ENCODE measurements at places on chromosomes 5 and 9.
A peak's percentile ranks its signal among the peaks of the same experiment; 100 is the strongest.

DNA sequence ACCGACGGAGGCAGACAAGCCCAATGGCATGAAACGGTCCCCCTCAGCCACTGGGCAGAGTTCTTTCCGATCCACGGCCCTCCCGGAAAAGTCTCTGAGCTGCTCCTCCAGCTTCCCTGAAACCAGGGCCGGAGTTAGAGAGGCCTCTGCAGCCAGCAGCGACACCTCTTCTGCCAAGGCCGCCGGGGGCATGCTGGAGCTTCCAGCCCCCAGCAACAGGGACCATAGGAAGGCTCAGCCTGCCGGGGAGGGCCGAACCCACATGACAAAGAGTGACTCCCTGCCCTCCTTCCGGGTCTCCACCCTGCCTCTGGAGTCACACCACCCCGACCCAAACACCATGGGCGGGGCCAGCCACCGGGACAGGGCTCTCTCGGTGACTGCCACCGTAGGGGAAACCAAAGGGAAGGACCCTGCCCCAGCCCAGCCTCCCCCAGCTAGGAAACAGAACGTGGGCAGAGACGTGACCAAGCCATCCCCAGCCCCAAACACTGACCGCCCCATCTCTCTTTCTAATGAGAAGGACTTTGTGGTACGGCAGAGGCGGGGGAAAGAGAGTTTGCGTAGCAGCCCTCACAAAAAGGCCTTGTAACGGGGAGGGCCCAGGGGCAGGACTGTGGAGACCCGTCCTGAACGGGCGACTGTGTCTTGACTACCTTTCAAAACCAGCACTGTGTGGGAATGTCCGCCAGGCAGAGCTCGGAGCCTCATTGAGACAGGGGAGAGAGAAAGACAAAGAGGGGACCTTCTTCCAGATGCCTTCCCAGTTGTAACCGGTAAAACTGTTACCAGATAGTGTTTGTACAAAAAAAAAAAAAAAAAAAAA is 29.9 kb downstream of the CD180 start:
- peak; percentile 58 for DNase-seq

GRCh38 chr9:105007143-105007542 is 79.2 kb upstream of the ABCA1 start:
- DNase-seq = no peak

- DNase-seq = no peak
Observed at GRCh38 chr9:96395964-96396363, 12.5 kb upstream of the SLC35D2 start.

GRCh38 chr5:55511010-55511409 is 23.8 kb downstream of the PLPP1 start:
- DNase-seq = no peak

DNA sequence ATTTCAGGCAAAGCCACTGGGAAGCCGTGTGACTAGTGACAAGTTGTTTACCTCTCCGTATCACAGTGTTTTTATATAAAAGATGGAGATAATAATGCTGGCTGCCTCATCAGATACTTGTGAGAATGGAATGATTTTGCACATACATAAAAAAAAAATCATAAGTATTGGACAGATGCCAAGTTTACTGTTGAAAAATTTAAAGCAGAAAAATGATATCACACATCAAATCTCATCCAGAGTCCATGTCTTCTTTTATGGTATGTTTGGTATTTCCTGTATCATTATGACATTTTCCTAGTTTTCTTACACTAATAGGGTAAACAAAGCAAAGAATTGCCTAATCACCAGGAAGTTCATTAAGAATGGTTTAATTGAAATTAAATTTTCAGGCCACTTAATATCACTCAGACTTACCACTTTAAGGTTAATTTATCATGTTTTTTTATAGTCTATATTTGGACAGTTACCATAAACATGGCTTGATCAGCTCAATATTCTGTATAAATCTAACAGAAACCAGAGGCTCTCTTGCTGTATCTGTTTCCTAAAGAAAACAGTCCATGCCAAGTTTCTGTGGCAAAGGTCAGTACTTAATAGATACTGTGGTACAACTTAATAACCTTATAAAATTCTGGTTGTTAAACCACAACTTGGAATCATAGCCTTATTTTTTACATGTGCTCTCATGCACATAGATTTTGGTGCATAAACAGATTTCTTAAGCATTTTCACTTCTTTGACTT is 656.5 kb upstream of the RIOK2 start:
- DNase-seq = no peak

GRCh38 chr9:68914751-68915150 is 99.2 kb downstream of the PRKACG start:
- no peak for DNase-seq

DNA sequence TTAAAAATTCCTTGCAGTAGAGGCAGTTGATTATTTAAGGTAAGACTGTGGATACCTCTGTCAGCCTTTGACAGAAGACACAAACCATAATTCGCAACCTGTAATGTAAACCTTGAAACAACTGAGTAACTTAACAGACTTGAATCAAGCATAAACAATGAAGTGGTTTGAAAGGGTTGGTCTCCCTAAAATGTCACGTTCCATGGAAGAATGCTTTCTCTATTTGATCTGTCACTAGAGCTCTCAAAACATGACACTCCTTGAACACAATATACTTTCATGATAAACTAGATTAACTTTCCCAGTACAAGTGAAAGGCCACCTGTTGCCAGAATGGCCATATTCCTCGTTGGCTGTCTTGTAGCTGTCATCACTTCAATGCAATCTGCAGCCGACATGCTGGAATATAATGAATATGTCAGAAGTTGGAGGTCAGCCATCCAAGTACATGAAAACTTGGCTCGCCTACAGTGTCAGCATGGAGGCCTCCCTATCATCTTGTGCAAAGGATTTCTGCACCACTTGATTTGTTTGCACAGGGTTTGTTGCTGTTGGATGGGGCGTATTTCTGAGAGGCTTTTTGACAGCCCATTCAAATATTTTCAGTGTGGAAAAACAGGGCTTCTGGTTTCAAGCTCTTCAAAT is 228.0 kb downstream of the TLE4 start:
- DNase-seq = no peak

GRCh38 chr5:125600559-125600958 is 822.6 kb upstream of the GRAMD2B start:
- DNase-seq = no peak

GRCh38 chr5:172173564-172174153 is 14.4 kb downstream of the STK10 start:
- peak; percentile 36 for DNase-seq

- DNase-seq = no peak
Observed at GRCh38 chr5:11239261-11240015, 478.4 kb upstream of the DAP start.

DNA sequence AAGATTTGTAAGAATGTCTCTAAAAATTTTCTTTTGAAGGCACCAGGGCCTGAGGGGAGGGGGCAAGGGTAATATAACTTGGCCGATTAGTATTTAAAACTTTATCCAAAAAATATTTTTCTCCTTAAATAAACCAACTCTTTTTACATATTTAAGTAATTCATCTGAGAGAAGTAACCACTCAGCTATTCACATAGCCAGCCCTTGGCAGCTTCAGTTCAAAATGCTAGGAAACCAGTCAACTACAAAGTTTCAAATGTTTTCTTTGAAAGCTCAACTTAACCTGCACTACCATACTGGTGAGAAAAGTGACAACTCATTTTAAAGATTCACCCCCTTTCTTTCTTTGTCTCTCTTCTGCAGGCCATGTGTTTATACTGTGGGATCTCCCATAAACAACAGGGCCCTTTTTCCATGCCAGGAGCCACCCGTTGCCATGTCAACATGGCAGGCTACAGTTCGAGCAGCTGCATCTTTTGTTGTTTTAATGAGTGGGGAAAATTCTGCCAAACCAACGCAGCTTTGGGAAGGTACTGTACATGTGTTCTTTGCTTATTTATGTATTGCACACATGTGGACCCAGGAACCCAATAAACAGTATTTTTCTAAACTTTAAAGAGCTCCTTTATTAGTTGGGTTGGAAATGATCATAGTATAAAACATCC is 46.3 kb downstream of the AOPEP start:
- DNase-seq = no peak

- DNase-seq = no peak
Observed at GRCh38 chr9:134617836-134618162, 23.8 kb upstream of the COL5A1 start.

DNA sequence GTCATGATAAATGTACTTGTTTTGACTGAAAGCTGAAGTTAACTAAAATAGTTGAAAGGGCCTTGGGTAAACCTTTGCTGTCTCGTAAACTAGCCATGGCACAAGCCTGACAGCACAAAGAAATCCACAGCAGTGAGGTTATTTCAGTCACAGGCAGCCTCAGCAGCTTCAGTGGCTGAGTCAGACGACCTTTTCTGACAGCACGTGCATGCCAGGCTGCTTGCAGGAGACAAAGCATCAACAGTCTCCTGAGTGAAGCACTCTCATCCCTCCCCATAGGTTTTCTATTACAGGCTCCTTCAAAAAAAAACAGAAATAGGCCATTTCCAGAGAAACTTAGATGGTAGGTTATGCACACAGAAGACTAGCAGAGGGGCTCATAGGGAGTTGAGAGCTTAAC is 34.6 kb downstream of the OXCT1 start:
- no peak for DNase-seq

DNA sequence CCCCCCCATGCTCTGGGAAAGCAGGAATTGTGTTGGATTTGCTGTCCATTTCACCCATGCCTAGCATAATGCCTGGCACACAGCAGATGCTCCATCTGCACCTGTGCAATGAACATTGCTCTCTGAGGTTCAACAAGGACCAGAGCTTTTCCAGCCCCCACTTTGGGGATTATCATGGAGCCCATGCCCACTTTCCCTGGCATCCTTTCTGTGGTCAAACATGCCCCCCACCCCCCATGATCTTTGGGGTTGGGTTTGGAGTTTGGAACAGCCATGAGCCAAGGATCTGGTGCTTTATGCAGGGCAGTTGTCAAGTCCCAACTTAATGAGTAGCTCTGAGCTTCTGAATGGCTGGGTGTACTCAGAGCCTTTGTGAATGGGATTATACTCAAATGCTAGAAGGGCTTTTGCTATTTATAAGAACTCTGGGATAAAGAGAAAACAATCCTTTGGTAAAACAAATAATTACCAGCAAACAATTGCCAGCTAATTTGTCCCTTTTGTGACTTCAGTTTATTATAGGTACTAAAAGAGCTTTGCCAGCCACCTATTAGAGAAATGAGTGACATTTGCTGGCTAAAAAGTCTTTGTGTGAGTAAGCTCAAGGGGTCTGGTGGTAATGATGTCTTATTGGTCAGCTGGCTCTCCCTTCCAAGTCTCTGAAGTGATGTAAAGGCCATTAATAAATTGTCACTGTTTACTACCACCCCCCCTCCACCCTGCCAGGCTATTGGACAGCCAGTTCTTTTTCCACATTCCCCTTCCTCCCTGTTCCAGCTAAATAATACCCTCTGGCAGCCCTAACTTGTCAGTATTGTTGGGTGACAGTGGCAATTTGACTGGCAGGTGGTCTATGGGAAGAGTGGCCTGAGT is 182.3 kb downstream of the MACROH2A1 start:
- no peak for DNase-seq

GRCh38 chr5:1357946-1358725 is 13.2 kb upstream of the CLPTM1L start:
- no peak for DNase-seq

DNA sequence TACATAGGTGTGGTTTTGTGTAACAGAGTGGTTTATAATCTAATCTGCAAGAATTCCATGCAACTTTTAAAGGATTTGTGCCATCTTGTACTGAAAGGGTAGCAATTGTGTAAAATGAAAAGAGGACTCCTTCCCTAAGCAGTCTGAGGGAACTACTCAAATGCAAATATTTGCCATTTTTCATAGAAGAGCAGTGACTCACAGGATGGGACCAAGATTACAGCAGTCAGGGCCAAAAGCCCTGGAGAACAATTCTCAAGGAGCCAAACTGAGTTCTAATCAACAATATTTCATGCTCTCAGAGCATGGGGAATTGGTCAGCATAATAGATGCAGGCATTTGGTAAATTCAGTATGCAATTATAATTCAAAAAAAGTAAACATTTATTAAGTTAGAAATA is 495.8 kb downstream of the CHSY3 start:
- no peak for DNase-seq

DNA sequence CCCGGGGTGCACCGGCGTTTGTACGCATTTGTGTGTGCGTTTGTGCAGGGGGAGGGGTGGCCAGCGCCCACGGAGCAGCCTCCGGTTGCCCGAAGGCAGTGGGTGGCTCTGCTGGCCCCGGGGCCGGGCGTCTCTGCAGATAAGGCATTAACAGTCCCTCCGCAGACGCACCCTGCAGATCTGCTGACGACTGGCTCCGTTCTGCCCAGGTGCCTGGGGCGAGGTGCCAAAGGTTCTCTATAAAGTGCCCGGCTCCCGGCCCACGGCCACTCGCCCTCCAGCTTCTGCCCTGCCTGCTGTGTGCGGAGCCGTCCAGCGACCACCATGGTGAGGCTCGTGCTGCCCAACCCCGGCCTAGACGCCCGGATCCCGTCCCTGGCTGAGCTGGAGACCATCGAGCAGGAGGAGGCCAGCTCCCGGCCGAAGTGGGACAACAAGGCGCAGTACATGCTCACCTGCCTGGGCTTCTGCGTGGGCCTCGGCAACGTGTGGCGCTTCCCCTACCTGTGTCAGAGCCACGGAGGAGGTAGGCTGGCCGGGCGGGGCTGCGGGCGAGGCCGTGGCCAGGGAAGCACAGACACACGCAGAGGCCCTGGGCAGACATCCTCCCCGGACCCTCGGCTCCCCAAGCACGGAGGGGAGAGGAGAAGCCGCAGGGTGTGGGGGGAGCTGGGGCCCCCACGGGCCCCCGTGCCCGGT is at the start of gene SLC6A19:
Gene SLC6A19 (plus strand): TSS at position 269 of the 699 bp plus-strand sequence. CDS start 56 bp downstream, at position 325.
- no peak for DNase-seq

GRCh38 chr9:72995131-72996024 is 42.5 kb upstream of the ALDH1A1 start:
- DNase-seq = no peak

- DNase-seq = no peak
Observed at GRCh38 chr5:126004636-126005035, 418.6 kb upstream of the GRAMD2B start.

DNA sequence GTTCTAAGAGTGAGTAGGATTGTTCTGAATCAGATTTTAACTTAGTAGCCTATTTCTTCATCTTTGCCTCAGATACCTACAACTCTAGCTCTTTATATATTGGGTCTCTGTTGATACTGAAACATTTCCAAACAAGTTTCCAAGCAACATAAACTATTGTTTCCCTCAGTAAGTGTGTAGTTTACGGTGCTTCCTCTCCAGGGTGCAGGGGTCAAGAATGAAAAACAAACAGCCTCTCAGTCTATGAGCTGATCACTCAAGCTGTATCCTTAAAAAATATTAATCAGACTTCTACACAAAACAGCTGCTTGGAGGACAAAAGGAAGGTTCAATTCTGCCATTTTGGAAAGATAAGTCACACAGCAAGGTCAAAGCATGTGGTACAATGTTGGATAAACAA is 75.0 kb downstream of the ADAMTS12 start:
- DNase-seq = no peak

GRCh38 chr5:143554187-143554717 is 150.8 kb upstream of the NR3C1 start:
- DNase-seq = no peak
